Bone marrow (tissue), 2 donors: ENCODE measurements at places on chromosomes 2 and 18.

GRCh38 chr2:69715964-69716363 is 26.0 kb upstream of the ANXA4 start:
- DNase-seq, result no peak

- no peak for DNase-seq
These were observed 37.5 kb downstream of the ANXA4 start for GRCh38 chr2:69779258-69780001.

DNA sequence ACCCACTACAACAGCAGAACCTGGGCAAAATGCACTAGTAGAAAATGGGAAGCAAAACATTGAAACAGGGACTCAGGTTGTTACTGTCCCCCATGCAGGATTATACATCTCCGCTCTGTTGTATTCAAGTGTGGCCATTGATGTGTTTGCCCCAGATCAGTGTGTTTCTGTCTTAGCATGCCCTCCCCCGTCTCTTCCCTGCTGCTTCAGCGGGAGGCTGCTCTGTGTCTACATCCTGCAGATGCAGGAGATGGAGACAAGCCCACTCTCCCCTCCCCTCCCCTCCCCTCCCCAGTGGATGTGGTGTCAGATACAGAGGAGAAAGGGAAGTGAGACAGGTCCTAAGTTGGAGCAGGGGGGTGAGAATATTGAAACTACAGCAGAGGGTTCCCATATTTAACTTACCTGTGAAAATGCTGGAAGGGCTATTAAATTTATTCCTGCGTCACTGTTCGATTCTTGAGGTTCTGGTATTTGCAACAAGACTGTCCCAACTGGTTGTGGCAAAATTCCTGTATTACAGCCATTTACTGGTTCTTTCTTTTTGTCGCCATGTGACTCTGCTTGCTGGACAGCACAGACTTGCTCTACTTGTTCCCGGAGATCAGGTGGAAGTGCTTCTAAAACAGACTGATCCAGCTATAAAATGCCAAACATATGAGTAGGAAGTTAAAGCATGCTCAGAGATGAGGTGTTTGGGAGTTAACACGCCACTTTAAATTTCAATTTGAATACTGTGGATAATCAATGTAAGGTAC is 67.0 kb downstream of the EIF5B start:
- DNase-seq, result no peak

DNA sequence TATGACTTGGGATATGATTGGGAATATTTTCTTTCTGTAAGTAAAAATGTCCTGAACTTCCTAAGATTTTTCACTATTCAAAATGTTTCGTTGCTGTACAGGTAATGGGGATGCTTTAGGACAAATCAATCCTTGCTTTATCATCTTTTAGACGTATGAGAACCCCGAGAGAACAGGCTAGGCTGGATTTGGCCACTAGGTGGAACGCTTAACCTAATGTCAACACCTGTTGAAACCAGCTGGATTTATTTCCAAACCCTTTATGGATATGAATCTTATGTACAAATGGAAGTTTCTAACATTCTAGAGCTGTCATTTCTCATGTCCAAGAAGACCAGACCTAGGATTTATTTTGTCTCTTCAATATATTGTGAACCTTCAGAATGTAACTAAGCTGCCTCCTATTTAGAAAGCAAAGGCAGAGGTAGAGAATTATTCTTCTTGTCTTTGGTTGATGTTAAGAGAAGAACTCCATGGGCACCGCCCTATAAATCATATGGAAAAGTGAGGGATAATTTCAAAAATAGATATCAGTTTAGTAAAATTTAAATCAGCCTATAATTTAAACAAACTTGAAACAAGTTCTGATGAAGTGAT is 96.7 kb downstream of the PMAIP1 start:
- DNase-seq, result peak; percentile 5

DNA sequence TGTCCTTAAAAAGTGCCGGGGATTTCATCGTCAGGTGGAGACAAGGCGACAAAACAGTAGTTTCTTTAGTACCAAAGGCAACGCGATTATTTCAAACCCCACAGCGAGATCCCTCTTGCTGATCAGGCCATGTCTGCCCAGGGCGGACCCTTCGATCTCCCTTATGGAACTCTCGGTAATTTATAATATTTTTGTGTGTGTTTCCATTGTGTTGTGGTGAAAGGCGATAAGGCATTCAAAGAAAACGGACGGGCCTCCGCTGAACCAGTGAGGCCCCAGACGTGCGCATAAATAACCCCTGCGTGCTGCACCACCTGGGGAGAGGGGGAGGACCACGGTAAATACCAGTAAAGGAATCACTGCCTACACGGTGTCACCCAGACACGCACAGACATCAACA is 1.4 kb upstream of the GAD1 start:
- no peak for DNase-seq

DNA sequence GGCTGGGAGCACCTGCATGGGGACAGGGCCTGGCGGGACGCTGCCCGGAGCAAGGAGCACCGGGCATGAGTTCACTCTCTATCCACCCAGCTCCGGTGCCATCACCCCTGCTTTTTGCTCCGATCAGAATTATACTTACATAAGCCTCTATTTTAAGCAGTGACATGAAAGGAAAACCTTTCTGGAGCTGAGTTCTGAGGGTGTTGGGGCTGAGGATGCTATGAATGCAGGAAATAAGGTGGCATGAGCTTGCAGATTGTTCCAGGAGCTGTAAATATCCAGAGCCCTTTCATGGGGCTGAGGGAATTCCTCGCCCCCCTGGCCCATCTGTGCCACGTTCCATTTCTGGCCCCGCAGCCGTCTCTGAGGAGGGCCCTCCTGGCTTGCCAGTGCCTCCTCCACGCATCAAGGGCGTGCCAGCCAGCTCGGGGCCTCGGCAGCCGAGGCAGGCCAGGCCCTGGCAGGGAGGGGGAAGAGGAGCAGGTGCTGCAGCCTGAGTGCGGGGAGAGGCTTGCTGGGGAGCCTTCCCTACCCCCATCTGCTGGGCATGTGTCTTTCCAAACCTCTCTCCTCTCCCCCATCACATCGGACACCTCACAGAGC is 91.7 kb upstream of the MCFD2 start:
- DNase-seq, result no peak

- no peak for DNase-seq
These were observed 54.1 kb upstream of the ACYP2 start for GRCh38 chr2:54061272-54061671.
